Spinal cord (tissue), 10 donors: ENCODE measurements at places on chromosomes 1 and 21.
A peak's percentile ranks its signal among the peaks of the same experiment; 100 is the strongest.

GRCh38 chr1:115036814-115037507 is 7.3 kb downstream of the TSHB start:
- no peak for DNase-seq

DNA sequence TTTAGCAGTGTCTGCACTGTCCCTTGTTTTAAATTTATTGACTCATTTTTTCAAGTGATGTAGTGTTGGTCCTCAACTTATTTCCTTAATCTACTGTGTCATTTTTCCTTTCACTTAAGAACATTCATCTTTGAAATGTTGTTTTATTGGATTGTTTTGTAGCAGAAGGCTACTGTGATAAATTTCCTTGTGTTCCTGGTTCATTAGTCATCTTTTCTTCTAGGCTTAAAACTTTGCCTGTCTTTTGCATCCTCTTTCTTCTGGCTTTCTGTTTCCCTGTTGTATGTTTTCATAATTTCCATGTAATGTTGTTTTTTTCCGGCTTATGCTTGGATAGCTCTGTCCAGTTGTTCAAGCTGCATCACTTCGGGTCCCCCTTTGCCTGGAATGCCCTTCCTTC is 61.9 kb downstream of the UBE2T start:
- DNase-seq: peak; percentile 43

DNA sequence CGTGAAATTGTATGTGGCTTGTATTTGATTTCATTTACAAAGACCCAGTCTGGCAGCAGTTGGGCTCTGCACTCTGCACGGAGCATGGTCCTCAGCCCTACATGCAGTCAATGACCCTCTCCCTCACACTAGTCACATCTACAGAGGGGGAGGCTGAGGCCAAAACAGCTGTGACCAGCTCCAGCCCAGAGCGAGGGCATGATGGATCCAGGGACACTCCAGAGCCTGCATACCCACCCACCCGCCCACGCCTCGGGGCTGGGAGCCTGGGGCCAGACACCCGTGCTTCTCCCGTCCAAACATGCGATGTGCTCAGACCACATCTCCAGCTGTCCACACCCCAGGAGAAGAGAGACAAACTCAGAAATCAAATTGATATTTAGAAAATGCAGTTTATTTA is 14.0 kb upstream of the PRDM16 start:
- no peak for DNase-seq

DNA sequence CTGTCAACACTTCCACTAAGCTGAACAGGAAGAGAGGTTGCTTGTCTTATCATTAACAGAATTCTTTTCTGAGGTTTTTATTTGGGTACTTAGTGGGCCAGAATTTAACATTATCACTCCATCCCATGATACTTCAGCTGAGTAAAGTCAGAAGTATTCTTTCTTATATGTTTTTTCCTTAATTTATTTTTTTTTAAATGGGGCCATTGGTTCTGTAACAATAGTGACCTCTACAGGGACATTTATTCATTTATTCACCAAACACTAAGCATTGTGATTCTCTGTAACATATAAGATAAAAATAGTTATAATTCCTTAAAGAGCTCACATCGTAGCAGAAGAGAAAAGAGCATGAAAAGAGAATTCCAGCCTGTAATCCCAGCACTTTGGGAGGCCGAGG is 9.8 kb downstream of the GREM2 start:
- no peak for DNase-seq

DNA sequence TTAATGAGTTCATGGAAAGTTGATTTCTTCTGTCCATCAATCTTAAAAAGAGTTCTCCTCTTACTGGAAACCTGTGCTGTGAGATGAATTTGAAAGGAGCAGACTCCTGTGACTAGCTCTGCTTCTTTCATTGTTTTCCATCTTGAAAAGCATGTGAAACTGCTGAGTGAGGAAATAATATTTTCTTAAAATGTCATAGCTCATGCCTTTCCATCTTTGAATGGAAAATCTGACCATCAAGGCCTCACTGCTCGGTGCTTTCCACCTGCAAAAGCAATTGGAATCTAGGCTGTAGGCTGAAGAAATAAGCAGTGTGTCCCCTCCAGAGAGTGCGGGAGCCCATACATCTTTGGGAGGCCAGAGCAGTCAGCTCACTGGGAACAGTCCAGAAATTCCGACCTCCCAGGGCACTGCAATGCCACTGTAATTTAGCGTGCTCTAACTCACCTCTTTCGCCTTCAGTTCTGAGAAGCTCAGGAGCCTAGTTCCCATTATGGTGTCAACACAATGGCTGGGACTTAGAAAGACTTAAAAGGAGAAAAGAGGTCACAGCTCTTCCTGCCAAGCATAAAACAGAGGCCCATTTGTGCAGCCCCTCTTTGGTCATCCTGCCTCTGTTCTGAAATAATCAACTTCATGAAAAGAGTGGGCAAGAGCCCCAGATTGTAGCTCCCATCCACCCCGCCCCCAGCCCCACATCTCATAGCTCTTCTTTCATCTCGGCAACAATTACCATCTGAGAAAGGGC is 50.4 kb upstream of the F3 start:
- peak; percentile 78 for DNase-seq

GRCh38 chr1:243514927-243515326 is 259.1 kb downstream of the SDCCAG8 start:
- DNase-seq: no peak

GRCh38 chr1:227947386-227947675 is 401 bp downstream of the WNT9A start:
- DNase-seq: peak; percentile 29

DNA sequence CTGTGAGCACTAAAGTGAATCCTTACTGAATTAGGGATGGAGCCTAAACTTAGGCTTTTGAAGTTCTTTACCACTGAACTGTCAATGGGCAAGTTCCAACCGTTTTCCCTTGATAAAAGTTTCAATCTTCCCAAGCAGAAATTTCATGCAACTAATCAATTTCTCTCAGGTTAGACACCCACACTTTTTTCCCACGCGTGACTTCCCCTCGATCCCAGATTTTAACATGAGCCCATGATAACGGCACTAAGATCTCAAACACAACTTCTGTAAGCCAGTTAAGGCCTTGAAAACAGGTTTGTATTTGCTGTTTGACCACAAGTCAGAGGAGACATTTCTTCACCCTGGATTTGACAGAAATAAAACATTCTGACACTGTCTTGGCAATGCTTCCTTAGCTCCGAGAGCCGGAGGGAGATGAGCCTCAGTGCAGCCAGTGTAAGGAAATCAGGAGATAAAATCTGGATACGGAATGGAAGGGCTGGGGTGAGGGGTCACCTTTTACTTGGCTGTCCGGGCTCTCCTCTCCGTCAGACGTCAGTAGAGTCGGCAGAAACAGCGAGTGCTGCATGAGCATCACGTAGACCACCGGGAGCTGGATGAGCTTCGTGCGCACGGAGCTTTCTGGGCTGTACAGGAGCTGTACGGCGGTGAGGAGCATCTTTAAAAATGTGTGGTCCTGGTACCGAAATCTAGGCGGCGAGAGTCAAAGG is 39.7 kb downstream of the MRAP start:
- no peak for DNase-seq

DNA sequence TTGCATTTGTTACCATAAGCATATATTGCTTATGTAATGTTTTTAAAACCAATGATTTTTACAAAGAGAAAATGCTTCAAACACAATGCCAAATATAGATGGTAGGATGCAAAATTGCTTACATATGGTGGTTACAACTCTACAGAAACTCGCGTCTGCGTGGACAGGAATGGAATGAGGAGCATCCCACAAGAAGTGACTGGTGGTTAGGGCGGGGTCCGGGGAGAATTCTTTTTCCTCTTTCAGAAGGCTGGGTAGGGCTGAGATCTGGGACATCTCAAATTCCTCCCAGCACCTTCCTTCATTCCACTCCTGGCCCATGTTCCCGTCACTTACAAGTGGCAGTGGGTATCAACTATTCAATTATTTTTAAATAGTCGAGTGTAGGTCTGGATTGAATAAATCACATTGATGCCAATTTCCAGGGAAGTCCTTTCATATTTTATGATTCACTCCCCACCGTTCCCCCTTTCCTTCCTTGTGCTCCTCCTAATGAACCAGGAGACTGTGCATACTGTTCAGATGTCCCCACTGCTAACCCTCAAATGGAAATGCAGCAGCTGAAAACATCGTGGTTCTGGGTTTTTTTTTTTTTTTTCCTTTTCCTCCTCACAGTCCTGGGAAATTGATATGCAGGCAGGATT is 174.5 kb upstream of the POU3F1 start:
- DNase-seq: no peak

DNA sequence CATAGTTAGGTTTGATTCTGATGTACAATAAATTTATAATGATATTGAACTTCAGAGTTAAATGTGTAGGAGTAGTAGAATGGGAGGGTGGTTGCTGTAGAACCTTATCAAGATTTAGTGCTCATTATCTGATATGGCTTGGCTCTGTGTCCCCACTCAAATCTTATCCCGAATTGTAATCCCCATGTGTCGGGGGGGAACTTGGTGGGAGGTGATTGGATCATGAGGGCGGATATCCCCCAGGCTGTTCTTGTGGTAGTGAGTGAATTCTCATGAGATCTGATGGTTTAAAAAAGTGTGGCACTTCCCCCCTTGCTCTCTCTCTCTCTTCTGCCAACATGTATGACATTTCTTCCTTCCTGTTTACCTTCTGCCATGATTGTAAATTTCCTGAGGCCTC is 265.5 kb downstream of the GRIK1 start:
- no peak for DNase-seq

DNA sequence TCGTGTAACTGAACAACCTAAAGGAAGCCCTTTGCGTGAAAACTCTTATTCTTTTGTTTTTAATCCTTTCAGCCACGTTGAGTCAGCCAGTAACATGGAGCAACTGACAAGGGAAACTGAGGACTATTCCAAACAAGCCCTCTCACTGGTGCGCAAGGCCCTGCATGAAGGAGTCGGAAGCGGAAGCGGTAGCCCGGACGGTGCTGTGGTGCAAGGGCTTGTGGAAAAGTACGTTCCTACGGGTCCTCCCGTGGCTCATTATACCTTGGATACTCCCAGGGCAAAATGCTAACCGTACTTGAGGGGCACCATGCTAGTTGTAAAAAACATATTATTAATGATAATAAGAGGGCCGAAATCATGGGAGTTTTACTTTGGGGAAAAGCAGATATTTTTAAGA is 49.4 kb downstream of the LAMC2 start:
- no peak for DNase-seq

DNA sequence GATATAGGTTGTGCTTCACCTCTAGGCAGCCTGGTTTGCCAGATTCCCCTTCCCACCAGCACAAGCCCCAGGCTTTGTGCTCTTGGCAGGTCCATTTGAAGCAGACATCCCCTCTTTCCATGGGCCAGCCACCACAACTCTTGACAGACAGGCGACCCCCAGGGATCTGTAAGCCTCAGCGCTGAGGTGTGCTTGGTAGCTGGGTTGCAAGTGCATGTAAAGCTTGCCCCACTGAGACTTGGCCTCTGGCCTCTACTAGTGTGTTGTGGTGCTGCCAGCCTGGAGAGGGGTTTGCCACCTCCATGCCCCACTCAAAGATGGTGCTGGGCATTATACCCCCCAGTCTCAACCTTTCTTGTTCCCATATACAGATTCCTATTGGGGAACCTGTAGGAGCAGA is 103.9 kb downstream of the HMCN1 start:
- no peak for DNase-seq

- no peak for DNase-seq
Measured at GRCh38 chr21:31675960-31676359, 16.5 kb downstream of the SOD1 start.

DNA sequence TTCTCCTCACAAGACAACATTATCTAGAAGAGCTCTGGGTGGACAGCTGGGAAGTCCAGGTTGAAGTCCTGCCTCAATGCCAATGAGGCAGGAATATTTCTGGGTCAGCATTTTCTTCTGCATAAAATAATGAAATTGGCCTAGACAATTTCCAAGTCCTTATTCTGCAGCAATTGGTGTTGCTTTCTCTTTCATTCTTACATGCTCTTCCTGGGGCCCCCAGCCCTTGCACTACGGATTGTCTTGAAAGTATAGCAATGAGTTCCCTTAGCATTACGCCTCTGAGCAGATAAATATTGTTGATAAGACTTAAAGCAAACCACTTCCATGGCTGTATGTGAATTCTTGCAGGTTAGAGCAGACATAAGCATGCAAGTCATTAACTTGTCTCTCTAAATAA is 188.5 kb downstream of the TGFBR3 start:
- DNase-seq: no peak

- no peak for DNase-seq
Measured at GRCh38 chr1:230636575-230637148, 5.6 kb upstream of the COG2 start.

- DNase-seq: no peak
Measured at GRCh38 chr1:225364439-225364838, 63.4 kb downstream of the LBR start.

DNA sequence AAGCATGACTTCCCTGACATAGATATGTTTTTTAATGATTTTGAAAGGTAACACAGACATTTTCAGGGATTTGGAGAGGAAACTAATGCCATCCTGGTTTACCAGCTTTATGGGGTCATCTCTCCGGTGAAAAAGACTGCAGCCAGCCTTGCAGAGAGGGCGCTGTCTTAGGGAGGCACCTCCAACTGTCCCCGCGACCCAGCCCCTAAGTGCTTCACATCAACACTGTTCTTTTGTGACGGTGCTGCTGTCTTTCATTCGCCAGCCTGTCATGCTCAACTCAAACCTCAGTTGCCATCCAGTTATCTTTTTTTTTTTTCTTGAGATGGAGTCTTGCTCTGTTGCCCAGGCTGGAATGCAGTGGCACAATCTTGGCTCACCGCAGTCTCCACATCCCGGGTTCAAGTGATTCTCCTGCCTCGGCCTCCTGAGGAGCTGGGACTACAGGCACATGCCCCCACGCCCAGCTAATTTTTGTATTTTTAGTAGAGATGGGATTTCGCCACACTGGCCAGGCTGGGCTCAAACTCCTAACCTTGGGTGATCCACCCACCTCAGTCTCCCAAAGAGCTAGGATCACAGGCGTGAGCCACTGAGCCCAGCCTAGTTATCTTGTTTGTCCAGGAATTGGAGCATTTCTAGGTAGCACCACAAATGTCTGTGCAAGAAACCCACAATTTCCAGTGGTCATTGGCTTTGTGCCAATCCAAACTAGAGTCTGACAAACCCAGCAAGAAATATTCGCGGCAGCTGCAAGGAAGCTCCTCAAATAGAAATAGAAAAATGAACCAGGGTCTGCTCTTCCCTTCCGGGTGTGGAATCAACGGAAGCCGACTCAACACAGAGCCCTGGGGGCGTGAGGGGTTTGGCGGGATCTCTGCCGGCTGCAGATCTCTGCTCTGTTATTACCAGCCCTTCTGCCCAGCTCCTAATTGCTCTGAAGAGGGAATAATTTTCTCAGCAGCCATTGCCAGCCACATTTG is 24.2 kb downstream of the PDE9A start:
- no peak for DNase-seq

- DNase-seq: no peak
Measured at GRCh38 chr21:44966135-44967081, 26.6 kb downstream of the SLX9 start.

GRCh38 chr1:156947818-156948525 is 27.5 kb downstream of the LRRC71 start:
- DNase-seq: no peak

DNA sequence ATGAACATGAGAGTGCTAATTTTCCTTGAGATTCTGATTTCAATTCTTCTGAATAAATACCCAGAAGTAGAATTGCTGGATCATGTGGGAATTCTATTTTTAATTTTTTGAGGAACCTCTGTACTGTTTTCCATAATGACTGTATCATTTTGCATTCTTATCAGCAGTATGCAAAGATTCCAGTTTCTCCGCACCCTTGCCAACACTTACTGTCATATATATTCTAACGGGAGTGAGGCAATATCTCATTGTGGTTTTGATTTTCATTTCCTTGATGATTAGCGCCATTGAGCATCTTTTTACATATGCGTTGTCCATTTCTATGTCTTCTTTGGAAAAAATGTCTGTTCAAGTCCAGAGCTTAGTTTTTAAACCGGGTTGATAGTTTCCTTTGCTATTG is 33.2 kb downstream of the VCAM1 start:
- no peak for DNase-seq

GRCh38 chr1:186627019-186627418 is 53.2 kb downstream of the PTGS2 start:
- no peak for DNase-seq
